ENCODE measurements at places on chromosomes 6 and 20. TPM values are rescaled to one million over a fixed set of nuclear protein-coding genes. Genes with fewer than 3 reads are reported as not detected.

DNA sequence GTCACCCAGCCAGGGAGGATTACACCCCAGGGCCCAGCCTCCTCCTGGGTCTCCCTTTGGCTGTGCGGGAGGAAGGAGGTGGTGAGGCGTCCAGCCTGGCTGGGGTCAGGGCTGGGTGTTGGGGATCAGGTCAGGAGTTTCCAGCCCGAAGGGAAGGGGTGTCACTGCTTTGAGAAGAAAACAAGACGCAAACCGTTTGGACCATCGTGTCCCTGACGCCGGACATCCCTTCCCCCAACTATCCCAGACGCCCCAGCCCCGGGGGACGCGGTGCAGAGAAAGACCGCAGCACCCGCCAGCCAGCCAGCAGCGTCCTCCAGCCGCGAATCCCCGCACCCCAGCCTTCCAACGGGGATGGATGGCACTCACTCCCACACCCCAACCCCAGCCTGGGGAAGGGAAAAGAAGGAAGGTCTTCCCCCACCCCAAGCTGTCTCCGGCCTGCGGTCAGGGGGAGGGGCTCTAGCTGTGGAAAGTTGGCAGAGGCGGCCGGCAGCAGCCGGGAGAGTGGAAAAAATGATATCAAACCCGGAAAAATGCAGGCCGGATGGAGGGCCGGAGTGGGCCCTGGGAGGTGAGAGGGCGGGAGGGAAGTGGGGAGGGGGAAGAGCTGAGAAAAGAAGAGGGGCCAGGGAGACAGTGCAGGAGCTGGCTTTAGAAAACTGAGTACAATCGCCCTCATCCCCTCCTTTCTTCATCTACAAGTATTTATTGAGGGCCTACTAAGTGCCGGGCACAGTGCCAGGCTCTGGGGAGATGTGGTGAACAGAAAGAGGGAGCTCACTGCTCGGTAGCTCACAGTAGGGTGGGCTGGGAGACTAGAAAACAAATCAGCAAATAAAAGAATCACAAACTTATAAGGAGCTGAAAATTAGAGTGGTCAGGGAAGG is 10.6 kb downstream of the REM1 start:
- no peak for DNase-seq

GRCh38 chr6:1778686-1779235 is 169.0 kb downstream of the FOXC1 start:
- no peak for DNase-seq

DNA sequence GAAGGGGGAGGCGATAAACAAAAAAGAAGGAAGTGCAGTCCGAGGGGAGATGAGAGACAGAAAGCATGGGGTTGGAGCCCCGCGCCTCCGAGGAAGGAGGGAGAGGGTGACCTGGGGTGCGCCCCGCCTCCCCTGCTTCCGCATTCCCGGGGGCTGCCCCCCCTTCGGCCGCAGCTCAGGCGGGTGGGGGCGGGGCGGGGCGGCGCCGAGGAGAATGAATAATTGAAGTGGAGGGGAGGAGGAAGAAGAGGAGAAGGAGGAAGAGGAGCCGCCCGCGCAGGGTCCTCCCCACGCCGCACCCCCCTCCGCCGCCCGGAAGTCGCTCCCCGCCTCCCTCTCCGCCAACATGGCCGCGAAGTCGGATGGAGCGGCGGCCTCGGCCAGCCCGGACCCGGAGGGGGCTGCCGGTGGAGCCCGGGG is at the start of gene XKR7:
Gene XKR7 (plus strand): TSS at position 322 of the 420 bp plus-strand sequence. CDS start 25 bp downstream, at position 347.
- no peak for DNase-seq

- no peak for DNase-seq
Measured at GRCh38 chr20:615514-615913, 5.4 kb upstream of the TCF15 start.

- no peak for DNase-seq
Measured at GRCh38 chr6:153028963-153029362, 26.5 kb upstream of the MTRF1L start.

GRCh38 chr6:23307516-23307915 is 738.1 kb downstream of the HDGFL1 start:
- no peak for DNase-seq

- no peak for DNase-seq
Measured at GRCh38 chr6:106546691-106547414, 82.4 kb downstream of the RTN4IP1 start.

DNA sequence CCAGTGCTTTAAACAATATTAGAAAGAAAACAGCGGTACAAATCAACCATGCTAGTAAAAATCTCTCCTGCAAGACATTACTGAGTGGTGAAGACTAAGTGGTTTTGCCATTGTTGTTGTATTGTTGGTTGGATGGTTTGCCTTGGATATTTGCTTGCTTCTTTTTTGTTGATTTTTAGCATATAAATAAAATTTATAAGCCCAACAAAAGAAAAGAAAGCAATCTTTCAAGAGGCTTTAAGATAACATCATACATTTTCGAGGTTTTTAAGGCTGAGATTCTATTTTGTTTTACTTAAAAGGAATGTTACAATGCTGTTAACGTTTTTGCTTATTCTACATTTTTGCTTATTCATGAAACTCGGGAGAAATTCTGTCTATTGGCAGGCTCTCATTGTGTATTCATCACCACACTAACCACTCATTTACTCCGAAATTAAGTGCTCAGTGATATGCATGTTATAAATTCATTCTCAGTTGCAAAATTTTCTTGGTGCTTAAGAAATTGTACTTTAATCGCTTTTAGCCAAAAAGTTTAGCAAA is 139.1 kb downstream of the LAMA2 start:
- DNase-seq = no peak

GRCh38 chr6:139847457-139847813 is 473.0 kb upstream of the CITED2 start:
- DNase-seq = no peak

GRCh38 chr20:13141546-13141945 is 79.5 kb upstream of the ISM1 start:
- no peak for DNase-seq

DNA sequence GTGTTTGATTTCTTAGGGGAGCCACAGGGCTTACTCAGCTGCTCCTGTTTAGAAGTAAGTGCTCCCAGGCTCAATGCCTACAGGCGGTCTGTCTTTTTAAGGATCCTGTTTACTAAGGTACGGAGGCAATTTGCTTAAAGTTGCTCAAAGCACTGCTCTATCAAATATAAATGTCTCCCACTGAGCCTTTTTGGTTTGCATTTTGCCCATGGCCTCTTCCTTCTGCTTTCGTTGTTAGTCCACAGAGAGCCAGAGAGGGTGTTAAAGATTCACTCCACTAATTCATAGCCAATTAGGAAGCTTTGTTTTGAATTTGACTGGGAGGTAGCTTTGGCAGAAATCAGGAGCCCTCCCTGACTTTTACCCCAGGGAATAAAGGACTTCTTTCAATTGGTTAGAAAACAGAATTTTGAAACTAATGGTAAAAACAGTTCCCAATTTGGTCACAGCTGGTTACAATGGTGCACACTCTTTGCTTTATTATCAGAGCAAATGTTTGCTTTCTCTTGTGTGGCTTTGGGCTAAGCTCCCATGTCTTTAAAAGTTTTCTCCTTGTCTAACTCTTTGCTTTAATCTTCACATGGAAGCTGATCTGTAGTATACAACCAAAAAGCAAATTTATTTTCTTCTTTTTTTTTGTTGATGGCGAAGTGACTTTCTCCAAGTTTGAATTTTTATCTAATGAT is 126.2 kb downstream of the IMPG1 start:
- DNase-seq = no peak

GRCh38 chr6:11033825-11034224 is 10.3 kb downstream of the ELOVL2 start:
- no peak for DNase-seq

DNA sequence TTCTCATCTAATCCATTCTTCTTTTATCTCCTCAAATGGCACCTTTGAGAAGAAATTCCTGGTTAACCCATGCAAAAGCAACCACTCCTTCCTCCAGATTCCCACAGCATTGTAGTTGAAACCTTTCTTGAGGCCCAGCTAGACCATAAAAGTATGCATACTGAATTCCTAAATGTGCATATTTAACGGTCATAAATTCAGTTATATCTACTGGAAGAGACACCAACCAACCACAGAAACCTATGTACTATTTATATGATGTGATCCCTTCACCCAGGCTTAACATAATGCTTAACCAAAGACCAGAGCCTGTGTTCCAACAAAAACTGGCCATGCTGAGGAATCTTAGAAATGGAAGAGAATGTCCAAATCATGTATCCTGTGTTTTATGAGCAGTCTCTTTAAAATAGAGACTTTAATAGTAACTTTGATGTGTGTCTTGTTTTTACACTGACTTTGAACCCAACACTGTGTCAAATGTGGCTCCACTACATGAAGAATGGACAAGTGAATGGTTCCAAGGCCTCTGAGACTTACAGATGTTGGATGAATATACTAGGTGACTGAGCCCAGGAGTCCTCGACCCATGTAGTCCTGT is 11.4 kb upstream of the TAF8 start:
- DNase-seq = no peak

DNA sequence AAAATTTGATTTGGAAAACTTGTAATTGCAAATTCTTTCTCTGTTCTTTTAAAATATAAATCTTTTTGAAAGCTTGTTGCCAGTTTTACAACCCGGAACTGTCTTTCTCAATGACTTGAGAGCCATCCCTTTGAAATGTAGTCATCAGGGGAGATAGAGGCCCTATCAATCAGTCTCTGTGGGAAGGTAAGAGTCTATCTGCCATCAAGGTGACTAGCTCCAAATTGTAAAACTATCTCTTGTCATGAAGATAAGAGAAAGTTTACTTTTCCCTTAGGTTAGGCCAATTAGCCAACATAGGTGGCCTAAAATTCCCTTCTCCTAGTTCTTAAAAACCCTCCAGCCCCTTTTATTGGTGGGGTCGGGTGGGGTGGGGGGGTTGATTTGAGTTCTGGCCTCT is 469.1 kb upstream of the IRAK1BP1 start:
- no peak for DNase-seq

GRCh38 chr6:110495949-110496348 is 19.5 kb upstream of the SLC22A16 start:
- no peak for DNase-seq

DNA sequence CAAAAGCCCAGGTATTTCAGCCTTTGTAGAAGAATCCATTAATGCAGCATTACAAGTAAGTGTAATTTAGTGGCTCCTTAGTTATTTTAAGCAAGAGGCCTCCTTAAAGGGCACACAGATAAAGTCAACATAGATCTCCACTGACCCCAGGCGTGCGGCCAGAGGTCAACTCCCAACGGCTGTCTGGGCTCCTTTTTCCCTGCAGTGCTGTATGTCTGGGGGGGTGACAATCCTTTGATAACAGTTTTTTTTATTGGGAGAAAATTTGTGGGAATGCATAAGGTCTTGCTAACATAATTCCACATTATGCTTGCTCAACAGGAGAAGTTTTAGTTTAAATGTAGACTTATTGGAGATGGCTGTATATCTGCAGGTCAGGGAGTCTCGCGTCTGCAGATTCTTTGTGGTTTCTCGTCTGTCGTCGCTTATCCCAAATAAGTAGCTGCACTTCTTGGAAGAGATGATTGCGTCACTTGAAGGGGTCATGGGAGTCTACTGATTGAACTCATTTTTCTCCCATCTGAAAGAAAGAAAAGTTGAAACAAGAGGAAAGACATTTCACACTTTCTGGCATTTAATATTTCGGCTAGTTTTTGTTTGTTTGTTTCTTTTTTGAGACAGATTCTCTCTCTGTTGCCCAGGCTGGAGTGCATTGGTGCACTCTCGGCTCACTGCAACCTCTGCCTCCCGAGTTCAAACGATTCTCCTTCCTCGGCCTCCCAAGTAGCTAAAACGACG is 151.7 kb upstream of the AKAP12 start:
- DNase-seq = no peak

DNA sequence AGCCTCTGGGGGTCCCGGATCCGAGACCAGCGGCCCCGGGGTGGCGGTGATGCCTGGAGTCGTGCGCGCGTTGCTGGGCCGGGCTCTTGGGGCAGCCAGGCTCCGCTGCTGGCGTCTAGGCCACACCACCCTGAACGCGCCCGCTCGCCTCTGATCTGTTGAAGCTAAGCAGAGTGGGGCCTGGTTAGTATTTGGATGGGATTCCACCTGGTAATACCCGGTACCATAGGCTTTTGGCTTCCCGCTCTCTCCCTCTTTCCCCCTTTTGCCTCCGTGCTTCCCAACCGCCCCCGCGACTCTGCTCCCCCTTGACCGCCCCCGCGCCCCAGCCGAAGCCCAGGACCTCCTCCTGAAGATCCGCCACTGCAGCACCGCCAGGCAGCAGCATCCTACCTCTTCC is 1383.5 kb upstream of the DEFB115 start:
- no peak for DNase-seq

- DNase-seq = no peak
Measured at GRCh38 chr20:4165984-4166725, 150.8 kb upstream of the RNF24 start.

GRCh38 chr6:11210386-11211138 is 21.9 kb downstream of the NEDD9 start:
- DNase-seq = no peak

DNA sequence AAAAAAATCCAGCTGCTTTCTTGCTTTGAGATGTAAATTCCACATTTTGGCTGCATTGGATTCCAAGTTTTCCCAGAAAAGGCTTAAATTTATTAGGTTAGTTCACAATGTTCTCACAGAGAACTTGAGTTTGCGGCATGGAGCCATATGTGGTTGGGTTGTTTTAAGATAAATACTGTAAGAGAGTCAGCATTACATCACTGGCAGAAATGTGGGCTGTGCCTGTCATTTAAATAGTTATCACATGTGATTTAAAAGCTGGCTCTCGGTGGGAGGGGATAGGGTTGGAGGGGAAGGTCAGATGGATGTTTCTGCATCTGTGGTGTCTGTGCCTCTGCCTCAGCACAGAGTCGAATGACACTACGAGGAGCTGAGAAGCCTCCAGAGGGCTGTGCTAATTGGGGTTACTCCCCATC is 73.8 kb upstream of the SCP2D1 start:
- peak; percentile 56 for DNase-seq

Gene CRIP3
- 2.2 TPM for polyA plus RNA-seq

Gene HRH3
- 0.25 TPM for polyA plus RNA-seq

Gene PTP4A1
- 71.6 TPM for polyA plus RNA-seq

Gene KHDRBS2
- polyA plus RNA-seq = 1.8 TPM

Gene NHLRC1
- 2.4 TPM for polyA plus RNA-seq

Gene ADTRP
- polyA plus RNA-seq = 2.5 TPM

Gene RAB44
- not detected for polyA plus RNA-seq

Gene PRDM13
- not detected for polyA plus RNA-seq

Data from right renal pelvis (tissue), 4 donors.